ENCODE measurements at places on chromosomes 12 and 14.

- DNase-seq, result no peak
Measured at GRCh38 chr12:66978802-66979201, 290.4 kb upstream of the CAND1 start.

DNA sequence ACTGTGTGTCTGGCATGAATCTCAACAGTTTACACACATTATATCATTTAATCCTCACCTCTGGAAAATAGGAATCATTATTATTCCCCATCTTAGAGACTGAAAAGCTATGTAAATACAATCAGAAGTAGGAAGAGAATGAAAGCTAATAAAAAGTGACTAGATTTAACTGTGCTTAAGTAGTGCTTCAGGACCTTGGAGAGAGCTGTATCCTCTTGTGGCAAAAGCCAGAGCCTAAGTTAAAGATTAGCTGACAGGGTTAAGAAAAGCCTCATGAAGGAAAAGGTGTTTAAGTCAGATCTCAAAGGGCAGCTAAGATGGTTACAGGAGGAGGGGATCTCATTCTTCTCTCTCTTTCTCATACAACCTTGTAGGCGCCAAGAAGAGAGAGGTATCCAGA is 65.3 kb upstream of the TMEM233 start:
- no peak for DNase-seq

DNA sequence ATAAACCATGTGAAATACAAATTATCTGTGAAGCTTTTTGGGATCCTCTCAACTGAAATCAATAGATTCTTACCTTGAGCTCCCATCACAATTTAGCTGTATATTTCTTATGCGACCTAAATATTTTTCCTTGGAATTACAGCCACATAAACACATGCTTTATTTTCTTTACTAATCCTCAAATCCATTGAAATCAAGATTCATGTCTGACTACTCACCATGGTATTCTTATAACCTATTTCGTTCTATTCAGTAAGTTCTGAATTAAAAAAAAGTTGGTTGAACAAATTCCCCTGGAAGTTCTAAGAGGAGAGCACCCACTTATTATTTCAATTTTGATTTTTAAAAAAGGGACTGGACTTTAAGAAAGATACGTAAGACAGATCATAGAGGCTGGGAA is 292.1 kb upstream of the ATP2B1 start:
- no peak for DNase-seq

GRCh38 chr14:52154992-52155650 is 86.3 kb upstream of the NID2 start:
- no peak for DNase-seq

- no peak for DNase-seq
Measured at GRCh38 chr12:27627123-27627852, 69.0 kb upstream of the REP15 start.

DNA sequence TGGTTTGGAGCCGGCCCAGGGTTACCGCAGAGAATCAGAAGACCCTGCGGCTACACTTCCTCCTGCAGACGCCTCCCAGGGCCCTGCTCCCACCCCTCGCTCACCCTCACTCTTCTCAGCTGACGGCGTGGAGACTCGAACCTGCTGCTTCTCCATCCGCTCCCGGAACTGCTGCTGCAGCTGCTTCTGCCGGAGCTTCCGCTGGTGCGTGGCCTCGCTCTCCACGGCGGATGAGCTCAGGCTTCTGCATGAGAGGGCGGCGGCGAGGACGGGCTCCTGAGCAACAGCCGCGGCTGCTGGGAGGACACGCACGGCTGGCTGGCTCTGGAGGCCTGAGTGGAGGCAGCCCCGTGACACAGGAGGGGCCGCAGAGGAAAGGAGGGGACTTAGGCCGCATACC is 33.3 kb downstream of the RAD52 start:
- no peak for DNase-seq

GRCh38 chr12:52038447-52038846 is 12.8 kb upstream of the NR4A1 start:
- DNase-seq, result no peak

DNA sequence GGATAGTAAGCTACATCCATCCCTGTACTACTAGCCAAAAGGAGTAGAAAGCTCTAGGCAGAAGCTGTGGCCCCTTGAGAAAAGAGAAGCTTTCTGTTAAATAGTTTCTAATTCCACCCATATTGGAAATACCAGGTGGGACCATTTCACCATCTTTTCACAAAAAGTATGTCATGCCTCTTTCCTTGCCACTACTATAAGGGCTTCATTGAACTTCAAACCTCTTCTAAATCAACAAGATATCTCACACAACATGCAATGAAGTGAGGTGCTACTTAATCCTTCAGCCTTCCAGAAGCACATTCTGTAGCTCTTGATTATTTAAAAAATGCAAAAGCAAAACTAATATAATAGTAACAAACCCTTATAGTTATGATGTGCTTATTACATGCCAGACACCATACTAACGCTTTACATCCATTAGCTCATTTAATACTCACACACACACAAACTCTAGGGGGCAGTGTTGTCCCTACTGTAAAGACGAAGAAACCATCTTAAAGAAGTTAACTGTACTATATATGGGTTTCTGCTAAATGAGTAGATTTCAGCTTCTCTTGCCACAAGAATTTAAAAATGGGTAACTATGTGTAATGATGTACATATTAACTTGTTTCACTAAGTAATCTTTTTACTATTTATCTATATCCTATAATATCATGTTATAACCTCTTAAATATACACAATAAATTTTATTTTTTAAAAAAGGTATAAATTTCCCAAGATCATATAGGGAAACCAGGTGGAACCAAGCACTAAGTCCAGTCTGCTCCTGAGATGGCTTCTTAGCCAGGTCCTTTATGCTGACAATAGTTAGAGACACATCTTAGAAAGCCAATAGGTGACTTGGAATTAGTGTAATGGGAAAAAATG is 124.4 kb downstream of the RPS29 start:
- peak; percentile 17 for DNase-seq

DNA sequence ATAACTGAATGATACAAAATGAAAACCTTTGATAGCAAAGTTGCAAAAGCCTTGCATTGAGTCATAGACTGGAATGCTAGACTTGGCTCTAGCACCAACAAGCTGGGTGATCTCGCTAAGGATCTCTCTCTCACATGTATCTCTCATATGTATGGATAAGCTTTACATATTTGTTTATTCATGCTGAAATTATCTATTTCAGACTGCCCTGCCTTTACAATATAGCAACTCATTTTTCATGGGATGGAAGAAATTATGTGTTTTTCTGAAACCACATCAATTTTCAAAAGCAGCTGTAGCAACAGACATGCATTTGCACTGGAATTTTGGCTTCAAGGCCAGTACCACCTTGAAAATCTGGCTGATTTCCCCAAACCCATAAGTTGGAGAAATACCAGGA is 11.4 kb downstream of the RERG start:
- no peak for DNase-seq

DNA sequence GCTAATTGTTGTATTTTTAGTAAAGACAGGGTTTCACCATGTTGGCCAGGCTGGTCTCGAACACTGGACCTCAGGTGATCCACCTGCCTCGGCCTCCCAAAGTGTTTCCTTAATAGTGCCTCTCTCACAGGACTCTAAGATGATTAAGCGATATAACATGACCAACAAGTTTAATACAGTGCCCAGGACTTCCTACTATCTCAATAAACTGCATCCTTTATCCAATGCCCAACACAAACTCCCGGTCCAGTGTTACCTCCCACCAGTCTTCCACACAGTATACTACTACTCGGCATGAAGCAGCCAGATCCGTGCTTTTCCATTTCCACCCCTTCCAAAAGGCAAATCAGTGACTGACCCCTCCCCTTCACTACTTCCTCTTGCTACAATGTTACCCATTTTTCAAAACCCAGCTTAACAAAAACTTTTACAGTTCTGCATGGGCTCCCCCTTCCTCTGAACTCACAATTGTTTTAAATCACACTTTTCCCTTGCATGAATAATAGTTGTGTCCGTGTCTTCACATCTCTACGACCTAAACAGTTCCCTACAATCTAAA is 900 bp downstream of the NOP2 start:
- no peak for DNase-seq

DNA sequence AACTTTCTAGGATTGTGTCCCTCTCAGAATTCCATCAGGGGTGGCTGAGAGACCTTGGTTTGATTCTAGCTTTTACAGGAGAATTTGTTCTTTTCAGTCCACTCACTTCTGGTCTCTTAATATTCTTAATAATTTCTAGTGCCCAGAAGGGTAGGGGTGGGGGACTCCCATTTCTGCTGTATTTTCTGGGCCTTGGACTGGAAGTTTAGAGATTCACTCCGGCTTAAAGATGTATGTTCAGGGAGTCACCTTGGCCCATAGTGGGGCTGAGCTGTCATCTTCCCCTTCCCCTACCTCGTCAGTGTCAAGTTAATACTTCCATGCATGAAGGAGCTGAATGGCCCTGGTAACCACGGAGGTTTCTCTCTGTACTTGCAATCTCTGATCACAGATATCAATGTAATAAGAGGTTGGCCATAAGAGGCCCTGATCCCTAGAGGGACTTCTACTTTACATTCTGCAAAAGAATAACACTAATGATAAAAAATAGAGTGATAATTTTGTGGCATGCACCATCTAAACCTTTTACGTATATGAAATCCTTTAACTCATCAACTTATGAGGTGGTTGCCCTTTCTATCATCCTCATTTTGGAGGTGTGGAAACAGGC is 6.7 kb downstream of the KRT81 start:
- no peak for DNase-seq

GRCh38 chr14:74917646-74918081 is 5.4 kb downstream of the RPS6KL1 start:
- DNase-seq, result no peak

GRCh38 chr12:22527999-22528398 is 16.3 kb downstream of the C2CD5 start:
- DNase-seq, result no peak

- no peak for DNase-seq
Measured at GRCh38 chr14:52951681-52952554, 1.1 kb upstream of the FERMT2 start.

DNA sequence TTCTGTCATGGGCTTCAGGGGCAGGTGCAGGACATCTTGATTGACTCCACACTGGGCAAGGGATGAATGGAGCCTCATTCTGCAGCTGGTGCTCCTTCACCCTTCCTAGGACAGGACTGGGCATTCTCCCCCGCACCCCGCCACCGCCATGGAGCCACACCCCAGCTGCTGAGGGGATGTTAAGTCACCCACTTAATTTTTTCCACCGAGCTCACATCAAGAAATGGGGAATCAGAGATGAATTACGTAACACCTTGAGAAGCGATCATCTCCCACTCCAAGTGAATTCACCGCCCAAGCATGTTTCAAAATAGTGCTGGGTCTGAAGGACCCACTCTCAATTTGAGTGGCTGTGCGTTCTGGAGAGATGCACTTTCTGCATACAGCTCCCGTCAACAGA is 94.2 kb downstream of the EML1 start:
- no peak for DNase-seq

DNA sequence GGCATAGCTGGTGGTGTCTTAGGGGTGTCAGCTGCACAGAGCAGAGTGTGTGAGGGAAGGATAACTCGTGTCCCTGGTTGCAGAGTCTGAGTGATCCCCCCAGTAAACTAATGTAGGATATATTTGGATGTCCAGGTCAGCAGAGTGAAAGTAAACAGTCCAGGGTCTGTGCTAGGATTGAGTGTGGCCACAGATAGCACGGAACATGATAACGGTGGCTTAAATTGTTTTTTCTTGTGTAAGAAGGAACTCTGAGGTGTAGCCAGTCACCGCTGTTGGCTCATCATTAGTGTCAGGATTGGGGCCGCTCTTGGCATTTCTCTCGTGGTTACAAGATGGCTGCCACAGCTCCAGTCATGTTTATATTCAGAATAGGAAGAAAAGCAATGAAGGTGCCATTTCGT is 97.3 kb downstream of the DERA start:
- DNase-seq, result no peak

DNA sequence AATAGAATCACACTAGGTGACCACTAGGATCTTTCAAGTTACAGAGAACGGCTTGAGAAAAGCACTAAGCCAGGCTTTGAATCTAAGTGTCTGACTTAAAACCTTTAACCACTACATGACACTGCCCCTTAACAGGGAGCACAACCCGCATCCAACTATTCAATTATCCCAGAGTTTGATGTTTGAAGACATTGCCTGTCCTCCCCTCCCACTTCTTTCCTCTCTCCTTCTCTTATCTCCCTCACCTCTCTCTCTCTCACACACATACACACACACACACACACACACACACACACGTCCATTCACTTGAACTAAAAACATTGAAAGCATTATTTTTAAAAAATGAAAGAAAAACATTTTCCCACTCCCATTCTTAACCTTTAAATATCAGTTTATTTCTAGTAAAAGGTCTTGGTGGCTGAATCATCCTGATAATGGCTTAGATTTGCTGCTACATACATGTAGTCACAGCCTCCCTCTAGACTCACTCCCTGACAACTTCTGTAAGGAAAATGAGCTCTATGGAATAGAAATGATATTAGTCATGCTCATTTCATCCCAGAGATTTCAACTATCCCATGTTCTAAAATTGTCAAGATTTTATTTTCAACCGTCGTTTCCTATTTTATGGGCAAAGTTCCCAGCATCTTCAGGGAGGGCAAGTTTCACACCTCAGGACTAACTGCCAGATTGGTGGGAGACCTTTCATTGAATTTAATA is 53.5 kb upstream of the RAP1B start:
- no peak for DNase-seq

DNA sequence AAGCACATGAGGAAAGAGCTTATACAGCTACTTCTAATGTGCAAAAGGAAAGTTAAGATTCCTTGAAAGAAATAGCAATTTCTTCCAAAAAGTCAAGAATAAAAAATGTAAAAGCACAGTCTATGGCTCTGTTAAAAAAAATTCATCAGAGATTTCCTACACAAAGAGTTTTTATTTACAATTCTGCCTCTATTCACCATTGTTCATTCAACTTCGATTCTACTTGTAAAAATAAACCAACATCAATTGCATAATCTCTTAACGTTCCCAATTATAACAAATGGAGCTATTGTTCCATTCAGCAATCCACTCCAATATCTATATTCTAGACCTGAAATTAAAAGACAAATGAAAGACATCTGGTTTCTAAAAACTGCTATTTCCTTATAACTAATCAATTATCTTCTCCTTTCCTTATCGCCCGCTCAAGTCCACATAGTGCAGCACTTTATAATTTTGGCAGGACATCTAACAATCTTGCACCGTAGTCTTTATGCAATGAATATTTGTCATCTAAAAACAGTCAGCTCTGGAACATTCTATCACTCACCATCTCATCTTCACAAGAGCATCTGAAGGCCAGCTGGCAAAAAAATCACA is 6.2 kb downstream of the EIF2S3B start:
- no peak for DNase-seq

GRCh38 chr14:98748966-98749365 is 523.0 kb downstream of the BCL11B start:
- DNase-seq, result no peak

DNA sequence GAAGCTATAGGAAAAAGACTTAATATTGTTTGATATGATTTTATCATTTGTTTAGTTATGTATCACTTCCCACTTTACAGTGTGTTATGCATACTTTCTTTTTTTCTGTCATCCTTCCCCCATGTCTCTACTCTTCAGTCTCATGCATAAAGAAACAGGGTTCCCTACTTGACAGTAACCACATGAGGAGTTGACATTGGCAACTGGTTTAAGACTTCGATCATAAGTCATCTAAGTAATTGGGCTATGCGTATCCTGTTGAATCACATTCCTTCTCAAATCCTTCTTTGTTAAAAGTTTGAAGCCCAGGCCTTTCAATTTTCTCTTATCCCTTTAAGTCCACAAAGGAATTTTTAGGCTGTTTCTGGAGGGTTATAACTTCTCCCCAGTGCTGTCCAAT is 358.7 kb downstream of the RAD51B start:
- no peak for DNase-seq
